H1 (cell line): ENCODE measurements at places on chromosomes 12 and 14.

- DNase-seq, result no peak
These were observed at the start of gene HVCN1 for GRCh38 chr12:110688446-110689280. TSS of gene HVCN1 (minus strand) at chr12:110689115. CDS start at chr12:110683245, 5,870 bp downstream.

GRCh38 chr14:76917158-76917596 is 91.0 kb downstream of the LRRC74A start:
- peak; percentile 56 for DNase-seq

- DNase-seq, result no peak
These were observed 62.3 kb downstream of the MGAT4C start for GRCh38 chr12:86193931-86194330.

DNA sequence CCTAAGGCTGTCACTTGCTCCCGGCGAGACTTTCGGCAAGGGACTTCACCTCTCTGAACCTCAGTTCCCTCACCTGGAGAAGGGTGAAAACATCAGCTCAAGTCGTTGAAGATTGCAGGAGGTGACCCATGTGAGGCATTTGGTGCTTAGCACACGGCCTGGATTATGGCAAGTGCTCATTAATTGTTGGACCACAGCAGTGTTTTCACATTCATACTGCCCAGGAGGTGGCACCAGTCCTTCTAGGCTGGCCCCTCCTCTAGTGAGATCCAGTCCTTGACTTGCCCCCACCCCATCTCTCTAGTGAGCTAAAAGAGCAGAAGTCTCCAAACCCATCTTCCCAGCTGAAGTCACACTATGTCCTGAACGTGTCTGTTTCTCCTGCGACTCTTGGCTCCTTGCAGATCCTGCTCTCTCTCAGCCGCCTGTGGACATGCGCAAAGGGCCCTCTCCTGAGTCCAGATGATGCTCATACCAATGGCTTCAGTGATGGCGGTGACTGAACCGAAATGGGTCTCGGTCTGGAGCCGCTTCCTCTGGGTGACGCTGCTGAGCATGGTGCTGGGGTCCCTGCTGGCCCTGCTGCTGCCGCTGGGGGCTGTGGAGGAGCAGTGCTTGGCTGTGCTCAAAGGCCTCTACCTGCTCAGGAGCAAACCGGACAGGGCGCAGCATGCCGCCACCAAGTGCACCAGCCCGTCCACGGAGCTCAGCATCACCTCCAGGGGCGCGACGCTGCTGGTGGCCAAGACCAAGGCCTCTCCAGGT is 1.6 kb downstream of the FICD start:
- DNase-seq, result no peak

DNA sequence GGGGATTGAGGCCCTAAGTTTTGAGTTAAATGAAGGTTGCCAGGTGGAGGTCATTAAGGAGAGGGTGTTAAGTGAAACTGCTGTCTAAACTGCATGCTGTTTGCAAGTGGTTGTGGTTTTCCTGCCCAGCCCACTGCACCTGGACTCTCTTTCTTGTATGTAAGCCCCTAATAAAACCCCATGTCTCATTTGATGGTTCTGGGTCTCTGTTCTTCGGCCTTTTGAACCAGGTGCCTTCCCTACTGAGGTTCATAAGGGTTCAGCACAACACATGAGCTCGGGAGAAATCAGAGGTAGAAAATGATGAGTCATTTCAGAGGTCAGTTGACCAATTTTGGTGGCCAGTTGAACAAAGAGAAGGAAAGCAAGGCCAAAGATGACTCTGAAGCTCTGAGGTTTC is 382.5 kb downstream of the RPS29 start:
- DNase-seq, result no peak
